SHP77 (cell line): ENCODE measurements at places on chromosomes 12 and 14.

DNA sequence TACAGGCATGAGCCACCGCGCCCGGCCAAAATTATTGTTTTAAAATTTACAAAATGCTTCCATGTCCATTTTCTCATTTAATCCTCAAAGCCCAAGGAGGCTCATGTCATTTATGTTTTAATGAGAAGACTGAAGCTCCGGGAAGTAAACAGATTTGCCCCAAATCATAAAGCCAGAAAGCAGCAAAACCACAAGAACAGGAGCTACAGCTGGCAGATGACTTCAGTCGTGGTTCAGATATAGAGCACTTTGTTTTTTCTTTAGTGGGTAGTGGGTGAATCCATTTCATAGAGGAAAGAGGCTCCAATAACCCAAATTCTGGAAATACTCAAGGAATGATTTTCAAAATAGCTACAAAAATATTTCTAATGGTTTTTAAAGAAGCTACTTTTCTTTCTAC is 45.4 kb upstream of the VPS33A start:
- no peak for DNase-seq

DNA sequence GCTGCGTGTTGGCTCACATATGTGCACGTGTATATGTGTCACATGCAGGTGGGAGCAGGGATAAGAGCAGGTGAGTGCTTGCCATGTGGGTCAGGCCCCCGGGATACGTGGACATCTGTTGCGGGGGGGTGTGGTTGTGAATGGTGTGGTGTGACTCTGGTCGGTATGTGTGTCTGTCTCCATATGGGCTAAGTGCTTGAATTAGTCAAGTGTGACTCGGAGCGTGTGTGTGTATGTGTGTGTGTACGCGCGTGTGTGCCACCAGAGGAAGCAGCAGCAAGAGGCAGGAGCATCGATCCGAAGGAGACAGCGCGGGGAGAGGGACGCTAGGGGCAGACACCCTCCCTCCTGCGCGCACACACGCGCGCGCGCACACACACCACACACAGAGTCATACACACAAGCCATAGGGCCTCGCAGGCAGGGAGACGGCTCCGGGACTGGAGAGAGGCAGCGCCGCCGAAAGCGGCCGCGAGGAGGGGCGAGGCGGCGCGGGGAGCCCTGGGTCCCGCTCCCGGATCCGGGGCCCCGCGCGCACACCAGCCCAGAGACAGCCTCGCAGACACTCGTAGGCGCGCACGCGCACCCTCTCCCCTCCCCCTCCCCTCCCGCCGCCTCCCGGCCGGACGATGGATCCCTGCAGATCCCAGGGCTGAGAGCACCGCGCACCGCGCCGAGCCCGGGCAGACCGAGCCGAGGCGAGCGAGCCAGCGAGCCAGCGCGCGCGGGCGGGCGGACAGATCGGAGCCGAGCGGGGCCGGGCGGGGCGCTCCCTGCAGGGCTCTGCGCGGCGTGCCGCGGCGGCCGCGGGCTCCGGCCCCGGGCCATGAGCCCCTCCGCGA is at the start of gene ASIC1:
ASIC1 (plus strand) TSS at position 597 of the 842 bp plus-strand sequence. CDS start 1,171 bp downstream, outside the sequence.
- DNase-seq: peak; percentile 40

GRCh38 chr12:44117337-44117736 is 281.5 kb downstream of the TMEM117 start:
- DNase-seq: no peak

GRCh38 chr12:86081843-86082242 is 174.3 kb downstream of the MGAT4C start:
- no peak for DNase-seq

DNA sequence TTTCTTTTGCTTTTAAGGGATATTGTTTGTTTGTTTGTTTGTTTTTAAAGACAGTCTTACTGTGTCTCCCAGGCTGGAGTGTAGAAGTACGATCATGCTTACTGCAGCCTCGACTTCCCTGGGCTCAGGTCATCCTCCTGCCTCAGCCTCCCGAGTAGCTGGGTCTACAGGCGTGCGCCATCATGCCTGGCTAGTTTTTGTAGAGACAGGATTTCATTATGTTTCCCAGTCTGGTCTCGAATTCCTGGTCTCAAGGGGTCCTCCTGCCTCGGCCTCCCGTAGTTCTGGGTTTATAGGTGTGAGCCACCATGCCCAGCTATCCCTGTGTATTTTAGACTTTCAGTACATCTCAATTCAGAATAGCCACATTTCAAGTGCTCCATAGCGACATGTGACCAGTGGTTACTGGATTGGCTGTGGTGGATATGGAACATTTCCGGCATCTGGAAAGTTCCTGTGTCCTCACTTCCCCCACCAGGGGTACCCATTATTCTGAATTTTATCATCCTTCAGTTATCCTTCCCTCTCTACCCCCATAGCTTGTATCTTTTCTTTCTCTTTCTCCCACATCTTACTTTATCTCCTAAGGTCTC is 61.1 kb downstream of the HRK start:
- DNase-seq: no peak

- DNase-seq: no peak
These were observed 150.9 kb upstream of the IGF1 start for GRCh38 chr12:102631274-102631673.

DNA sequence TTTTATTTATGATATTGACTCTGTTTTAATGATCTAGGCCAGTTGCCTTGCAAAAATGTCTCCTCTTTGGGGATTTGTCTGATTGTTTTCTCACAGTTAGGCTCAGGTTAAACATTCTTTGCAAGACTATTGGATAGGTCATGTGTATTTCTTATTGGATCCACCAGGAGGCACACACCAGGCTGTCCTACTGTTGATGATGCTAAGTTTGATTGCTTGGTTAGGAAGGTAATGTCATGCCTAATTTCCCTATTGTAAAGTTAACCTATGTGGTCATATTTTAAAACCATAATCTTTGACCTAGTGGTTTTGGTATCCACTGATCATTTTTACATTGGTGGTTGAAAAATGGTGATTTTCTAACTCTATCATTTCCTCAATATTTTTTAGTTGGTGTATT is 137.1 kb downstream of the BRMS1L start:
- DNase-seq: peak; percentile 4

DNA sequence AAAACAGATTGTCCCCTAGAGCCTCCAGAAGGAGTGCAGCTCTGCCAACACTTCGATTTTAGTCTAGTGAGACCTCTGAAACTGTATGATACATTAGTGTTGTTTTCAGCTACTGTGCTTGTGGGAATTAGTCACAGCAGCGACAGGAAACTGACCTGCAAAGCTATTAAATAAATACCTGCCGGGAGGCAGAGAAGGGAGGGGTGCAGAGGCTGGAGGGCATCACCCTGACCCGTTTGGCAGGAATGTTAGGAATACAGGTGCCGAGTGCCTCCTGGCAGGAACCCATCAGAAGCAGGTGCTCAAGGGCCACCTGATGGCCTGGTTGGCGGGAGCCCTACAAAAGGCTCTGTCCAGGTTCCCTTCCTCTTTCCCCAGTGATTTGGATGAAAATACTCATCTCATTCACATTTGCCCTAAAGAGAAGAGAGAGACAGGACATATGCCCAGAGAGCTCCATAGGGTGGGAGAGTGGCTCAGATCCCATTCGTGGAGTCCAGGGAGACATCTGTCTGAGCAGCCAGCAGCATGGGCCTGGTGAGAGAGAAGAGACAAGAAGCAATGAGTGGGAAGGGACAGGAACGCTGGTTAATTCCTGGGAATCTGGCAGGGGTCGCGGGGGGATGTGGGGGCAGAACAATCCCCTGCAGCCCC is 44.6 kb downstream of the C14orf132 start:
- DNase-seq: no peak

DNA sequence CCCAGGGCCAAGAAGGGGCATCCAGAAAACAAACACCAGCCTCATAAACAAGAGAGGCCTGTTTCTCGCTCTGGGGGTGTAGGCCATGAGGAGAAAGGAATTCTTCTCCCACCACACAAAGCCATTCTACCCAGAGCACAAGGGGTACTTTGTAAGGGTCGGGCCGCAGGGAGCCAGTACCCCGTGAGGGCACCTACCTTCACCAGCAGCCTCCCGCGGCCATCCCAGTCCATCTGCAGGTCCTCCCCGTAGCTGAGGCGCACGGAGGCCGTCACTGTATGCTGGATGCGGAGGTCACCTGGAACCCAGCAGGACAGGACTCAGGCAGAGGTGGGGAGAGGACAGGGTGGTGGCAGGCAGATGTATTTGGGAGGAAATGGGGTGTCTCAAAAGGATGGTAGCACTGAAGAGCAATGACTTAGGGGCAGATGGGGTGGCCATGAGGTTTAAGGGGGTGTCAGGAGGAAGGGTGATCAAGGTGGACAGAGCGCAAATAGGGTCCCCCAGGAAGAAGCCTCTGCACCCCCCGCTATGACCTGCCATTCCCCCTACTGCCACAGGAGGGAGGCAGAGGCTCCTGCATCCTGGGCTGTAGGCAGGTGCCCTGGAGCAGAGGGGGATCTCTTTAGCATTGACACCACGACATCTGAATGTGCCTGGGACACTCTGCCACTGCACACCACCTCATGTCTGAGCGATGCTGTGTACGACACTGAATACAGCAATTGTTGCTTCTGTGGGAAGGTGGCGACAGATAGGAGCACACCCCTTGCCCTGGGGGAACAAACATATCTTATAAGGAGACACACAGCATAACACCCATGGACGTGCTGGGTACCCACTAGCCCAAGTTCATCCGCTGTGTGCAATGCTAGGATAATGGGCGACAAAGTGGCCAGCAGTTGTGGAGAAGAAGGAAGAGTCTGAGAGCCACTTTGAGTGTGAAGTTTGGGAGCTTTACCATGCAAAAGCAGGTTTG is 61.4 kb downstream of the VWF start:
- DNase-seq: no peak

GRCh38 chr12:1332327-1332726 is 262.1 kb downstream of the FBXL14 start:
- DNase-seq: no peak

GRCh38 chr12:14868916-14869506 is 16.6 kb downstream of the MGP start:
- no peak for DNase-seq

GRCh38 chr12:106583242-106584103 is 669 bp downstream of the RFX4 start:
- no peak for DNase-seq

DNA sequence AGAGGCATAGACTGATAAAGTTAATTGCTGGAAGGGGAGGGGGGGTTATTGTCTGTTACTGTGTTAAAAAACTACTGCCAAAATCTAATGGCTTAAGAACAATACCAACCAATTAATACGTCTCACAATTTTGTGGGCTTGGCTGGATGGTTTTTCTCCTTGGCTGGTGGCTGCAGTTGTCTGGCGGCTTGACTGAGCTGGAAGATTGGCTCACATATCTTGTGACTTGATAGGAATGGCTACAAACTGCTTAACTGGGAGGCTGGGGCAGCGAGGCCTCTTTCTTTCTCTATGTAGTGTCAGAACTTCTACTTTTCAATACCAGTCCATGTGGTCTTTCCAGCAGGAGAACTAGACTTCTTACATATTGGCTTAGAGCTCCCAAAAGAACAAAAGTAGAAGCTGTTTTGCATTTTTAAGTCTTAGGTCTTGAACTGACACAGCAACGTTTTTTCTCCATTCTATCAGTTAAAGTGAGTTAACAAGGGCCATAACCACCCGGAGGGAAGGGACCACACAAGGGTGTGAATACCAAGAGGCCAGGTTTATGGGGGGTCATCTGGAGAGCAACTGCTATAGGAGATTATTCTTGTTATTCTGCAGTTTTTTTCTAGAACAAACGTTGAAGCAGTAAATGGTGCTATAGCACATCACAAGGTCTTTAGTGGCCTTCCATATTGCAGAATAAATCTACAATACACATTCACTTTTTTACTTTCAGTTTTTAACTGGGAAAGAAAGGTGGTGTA is 46.9 kb downstream of the ZDHHC17 start:
- no peak for DNase-seq

GRCh38 chr12:69553628-69554248 is 31.5 kb upstream of the CCT2 start:
- DNase-seq: no peak

- no peak for DNase-seq
These were observed 240.9 kb downstream of the DPF3 start for GRCh38 chr14:72653026-72653425.

DNA sequence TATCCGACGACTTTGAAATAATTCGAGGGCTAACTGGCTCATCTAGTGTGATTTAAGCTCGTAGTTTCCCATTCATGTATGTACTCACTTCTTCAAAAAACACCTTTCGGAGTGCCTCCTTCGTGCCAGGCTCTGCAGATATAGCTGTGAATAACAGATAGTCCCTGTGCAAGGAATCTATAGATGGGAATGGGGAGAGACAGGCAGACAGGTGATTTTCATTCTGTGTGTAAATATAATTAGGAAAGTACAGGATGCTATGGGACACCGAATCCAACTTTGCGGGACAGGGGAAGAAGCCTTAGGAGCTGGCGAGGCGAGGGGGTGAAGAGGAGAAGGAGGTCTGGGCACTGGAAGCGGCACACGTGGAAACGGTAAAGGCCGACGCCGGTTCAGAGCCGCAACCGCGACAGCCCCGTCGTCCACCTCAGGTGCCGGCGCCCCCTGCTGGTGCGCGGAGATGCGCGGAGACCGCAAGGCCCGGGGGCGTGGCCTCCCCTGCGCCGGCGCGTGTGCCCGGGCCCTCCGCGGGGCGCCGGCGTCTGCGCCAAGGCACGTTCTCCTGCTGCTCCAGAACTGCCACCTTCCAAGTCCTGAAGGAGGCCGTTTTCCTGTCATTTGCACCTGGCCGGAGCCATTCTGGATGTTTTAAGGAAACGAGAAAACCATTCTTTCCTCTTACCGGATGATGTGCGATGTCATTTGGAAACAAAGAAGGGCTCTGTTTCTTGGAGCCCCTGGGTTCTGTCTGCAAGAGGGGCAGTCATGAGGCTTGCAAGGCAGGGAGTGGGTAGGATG is 18.0 kb upstream of the CACNA1C start:
- peak; percentile 68 for DNase-seq

DNA sequence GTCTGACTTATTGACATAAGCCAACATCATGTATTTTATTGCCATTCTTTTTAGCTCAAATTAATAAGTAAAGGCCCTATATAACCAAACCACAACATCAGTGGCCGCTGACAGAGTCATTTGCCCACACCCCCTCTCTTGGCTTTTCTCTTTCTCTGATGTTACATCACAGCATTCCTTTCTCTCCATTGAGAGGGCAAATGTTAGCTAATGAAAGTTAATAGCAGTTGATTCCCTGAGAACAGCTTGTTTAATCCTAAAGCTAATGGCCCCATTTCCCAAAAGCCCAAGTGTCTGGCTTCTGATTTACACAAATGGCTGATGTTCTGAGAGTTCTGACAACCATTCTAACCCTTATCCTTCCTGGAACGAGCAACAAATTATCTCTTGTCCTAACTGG is 308.8 kb downstream of the SNAPC1 start:
- no peak for DNase-seq

DNA sequence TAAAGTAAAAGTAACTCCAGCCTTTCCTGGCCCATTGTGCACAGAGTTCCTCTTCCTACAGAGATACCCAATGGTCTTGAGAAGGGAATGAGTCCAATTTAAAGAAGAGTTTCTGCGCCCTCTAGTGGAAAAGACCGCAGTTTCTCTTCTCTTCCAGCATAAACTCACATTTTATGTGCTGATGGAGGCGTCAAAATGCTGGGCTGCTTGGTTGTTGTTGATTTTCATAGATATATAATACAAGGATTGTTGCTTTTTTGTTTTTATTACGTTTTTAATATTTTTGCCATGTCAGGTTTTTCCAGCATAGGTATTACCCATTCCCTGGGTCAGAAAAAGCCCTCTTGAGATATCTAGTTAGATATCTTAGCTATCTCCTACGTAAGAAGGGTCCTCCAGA is 356.9 kb upstream of the STXBP6 start:
- peak; percentile 58 for DNase-seq
